ENCODE measurements at places on chromosomes 1 and 21.

- DNase-seq = no peak
Measured at GRCh38 chr1:183953031-183953430, 84.5 kb downstream of the COLGALT2 start.

DNA sequence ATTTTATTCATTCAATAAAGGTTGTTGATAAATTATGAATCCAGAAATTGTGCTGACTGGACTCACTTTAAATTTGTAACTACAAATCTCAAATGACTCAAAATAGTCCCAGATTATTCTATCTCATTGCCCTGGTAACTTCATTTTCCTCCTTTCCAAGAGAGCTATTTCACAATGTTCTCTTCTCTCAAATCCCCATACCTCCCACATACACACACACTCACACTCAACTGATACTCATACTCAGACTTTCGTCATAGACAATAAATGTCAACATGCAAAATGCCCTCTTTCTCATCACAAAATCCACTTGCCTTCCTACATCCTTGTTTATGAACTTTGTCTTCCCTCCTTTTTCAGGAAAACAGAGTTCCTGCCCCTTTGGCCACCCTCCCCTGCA, 33.3 kb downstream of the EXTL2 start:
- DNase-seq = peak; percentile 81

DNA sequence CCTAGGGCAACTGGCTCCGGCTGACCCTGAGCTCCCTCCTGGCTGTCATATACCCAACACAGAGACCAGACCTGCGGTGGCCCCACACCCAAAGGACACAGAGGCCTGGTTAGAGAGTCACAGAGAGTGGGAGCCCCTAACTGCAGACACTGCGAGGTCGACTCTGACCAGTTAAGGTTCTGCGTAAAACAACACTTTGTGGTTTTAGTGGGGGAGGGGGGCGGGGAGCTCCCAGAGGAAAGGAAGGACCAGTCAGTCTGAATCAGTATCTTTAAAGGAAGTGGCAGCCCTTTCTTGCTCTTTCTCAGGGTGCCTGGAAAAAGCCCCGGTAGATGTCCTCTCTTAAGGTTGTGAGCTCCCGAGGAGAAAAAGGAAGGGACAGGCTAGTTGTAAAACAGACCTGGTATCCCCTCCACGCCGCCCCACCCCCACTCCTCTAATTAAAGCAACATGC, 2.4 kb downstream of the SSBP3 start:
- peak; percentile 77 for DNase-seq

- peak; percentile 93 for DNase-seq
Measured at GRCh38 chr1:33758698-33759097, 105.2 kb upstream of the HMGB4 start.

GRCh38 chr21:42682661-42683210, 29.3 kb downstream of the PDE9A start:
- DNase-seq = no peak

DNA sequence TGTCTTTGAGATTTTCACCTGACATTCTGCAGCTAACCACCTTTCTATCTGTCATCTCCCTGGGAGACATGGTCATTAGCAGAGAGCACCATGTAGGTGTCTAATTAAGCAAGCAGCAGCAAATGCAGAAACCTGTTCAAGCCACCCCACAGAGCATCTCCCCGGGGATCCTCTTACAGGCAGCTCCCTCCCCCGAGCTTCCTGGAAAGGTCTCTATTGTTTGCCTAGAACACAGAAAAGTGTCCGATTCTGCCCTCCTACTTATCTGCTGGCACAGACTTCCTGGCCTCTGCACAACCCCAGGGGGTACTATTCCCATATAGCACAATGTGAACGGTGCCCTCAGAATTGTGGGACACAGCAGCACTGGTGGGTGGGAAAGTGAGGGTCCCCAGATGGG, 46.1 kb downstream of the PLEKHA6 start:
- DNase-seq = no peak

DNA sequence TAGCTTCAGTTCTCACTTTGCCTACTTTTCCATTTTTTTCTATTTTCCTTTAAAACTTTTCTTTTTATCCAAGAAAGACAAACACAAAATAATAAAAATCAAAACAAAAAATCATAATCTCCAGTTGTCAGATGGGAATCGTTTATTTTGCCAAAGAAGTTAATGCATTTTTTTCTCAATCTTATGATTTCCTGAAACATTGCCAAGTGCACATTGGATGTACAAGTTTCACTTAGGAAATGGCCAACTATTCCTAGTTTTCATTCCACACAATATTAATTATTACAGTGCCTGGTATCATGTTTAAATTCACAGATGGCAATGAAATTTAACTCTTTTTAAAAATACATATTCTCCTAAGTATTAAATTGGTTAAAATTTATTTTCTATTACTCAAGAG, 1050.5 kb downstream of the TTLL7 start:
- no peak for DNase-seq

GRCh38 chr1:172814428-172814827, 155.5 kb downstream of the FASLG start:
- DNase-seq = no peak

- DNase-seq = no peak
Measured at GRCh38 chr1:73611681-73612080, 586.3 kb downstream of the LRRIQ3 start.

DNA sequence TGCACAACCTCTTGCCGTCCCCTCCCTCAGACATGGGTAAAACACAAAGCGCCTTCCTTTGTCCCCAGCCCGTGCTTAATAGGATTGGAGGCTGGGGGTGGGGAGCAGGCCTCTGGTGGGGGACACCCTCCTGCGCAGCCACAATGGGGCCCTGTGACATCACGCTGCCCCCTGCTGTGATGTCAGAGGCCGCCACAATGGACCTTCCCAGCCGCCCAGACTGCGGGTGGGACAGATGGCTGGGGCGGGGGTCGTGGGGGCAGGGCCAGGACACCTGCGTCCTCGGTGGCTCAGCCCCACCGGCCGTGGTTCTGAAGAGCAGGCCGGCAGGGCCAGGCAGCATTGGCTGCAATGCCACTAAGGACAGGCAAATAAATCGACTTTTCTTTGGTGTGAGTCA, 39.9 kb downstream of the EPHA2 start:
- DNase-seq = no peak

DNA sequence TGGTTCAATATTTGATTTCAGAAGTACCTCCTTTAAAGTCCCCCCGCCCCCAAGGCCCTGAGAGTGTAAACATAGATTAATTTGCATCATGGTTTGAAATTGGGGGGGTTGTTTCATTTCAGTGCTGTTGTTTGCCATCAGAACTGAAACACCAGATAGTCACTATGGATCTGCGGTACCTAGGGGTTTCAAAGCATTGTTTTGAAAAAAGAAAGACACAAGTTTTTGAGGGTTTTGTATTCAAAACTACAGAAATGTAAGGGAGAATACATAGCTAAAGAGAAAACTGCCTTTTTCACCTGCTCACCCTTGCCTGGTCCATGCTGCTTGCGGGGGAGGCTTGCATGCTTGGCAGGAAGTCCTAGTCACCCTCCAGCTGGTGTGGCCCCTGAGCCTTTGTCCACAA, 59.3 kb downstream of the ACP6 start:
- DNase-seq = no peak
